Effector memory CD4-positive, alpha-beta T cell (primary cell): ENCODE measurements at places on chromosomes 4 and X.

DNA sequence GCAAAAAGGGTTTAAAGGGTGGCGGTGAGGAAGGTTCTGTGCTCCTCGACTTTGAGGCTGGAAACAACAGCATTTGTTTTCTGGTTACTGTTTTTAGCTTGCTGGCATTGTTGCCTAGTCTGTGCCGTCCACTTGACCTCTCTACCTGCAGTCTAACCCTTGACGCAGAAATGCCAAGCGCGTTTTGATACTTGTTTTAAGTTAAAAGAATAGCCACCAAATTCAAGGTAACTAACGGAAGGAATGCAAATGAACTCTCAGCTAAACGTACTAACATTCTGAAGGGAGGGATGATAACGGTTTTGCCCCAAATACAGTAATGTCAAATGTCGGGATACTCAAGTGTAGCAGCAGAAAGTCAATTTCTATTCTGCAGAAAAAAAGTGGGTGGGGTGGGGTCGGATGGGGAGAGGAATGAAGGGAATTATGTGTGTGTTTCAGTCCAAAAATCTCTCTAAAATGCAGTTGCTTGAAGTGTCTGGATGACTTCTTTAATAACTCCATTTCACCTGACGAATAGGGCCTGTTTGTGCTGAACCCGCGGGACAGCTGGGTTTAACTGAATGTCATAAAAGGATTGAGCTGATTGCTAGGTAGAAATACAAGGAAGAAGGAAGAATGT, 3.4 kb upstream of the NKX6-1 start:
- DNase-seq: no peak

DNA sequence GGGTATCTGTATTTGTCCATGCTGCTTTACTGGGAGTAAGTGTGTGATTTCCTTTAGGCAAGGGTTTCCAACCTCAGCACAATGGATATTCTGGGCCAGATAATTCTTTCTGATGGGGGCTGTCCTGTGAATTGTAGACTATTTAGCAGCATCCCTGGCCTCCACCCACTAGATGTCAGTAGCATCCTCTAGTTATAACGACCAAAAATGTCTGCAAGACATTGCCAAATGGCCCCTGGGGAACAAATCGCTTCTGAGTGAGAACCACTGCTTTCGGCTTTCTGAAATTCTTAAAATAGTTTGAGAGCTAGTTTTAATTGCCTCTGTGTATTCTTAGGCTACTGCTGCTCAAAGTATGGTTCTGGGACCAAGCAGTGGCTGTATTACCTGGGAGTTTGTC, 81.2 kb upstream of the GPM6B start:
- no peak for DNase-seq

DNA sequence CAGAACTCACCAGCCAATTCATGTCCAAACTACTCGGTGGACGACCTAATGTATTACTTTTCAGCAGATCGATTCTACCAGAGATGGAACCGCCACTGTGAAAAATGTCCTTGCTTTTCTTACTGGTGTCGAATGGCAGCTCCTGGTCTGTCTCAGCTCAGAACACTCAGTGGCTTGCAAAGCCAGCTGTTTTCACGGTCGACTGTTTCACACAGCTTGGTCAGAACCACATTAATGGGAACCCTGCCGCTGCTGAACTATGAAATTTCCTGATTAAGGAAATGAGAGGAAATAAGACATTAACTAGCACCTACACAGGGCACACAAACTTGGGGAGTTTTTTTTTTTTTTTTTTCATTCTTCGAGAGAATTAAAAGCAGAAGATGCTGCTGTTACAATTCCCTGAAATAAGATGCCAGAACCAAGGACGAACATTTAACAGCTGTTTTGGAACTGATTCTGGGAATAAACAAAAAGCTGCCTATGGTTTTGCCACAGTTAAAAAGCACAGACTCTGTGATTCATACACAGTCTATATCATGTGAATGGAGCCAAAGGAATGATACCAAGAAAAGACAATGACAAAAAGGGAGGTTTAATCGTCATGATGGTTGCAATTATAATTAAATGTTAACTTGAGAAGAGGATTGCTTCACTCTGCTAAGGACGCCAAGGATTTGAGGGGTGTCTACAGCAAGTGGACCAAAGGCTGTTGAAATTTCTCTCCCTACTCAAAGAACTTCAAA, 31.3 kb downstream of the SUPT20HL2 start:
- no peak for DNase-seq

GRCh38 chrX:53056292-53056691, 7.7 kb downstream of the GPR173 start:
- DNase-seq: no peak

GRCh38 chr4:94653984-94654609, 103.7 kb upstream of the BMPR1B start:
- DNase-seq: no peak

- DNase-seq: no peak
These were observed 216.5 kb downstream of the PDHA2 start for GRCh38 chr4:96056346-96056934.

DNA sequence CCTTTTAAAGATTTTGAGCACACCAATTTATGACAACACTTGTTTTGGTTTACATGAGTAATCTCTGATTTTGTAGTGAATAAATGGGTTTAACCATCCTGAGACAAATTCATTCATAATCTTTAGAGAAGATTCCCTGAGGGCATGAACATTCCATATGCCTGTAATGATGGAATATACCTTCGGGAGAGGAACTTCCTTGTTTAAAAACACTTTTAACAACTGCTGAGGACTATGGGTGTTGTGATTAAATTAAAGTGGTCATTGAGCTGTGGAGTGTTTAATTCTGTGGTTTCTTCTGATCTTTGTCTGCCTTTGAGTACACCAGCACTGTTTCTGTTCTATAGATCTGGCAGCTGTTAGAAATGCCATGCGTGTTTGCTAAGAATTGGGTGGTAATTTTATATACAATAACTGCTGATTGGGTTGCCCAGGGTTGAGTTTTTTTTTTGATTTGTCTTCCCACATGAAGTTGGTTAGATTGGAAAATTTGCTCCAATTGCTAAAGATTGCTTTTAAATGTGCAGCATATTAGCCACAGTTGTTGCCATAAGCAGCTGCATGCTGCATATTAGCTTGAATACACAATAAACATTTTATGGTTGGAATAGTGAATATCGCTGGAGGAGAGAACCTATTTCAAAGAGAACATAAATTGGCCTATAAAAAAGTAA, 86.8 kb downstream of the DCLK2 start:
- no peak for DNase-seq

- DNase-seq: no peak
These were observed 81.6 kb downstream of the MID1 start for GRCh38 chrX:10538831-10539230.

DNA sequence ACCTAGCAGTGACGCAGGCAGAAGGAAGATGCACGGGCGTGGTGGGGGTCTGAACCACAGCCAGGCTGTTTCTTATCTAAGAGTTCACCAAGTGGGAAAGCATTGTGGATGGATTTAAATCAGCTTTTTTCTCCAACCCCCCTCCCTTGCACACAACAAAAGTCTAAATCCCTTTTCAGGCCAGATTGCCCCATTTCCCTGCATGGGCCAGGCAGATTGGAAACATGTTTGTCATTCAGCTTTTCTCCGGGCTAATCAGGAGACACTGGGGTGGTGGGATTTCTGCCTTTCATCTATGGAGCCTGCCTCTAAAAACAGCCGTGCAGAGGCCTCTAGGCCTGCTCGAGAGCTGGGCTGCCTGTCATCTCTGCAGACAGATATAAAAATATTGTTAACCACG, 166.3 kb upstream of the LEF1 start:
- DNase-seq: no peak

GRCh38 chrX:102560423-102561068, 38.8 kb upstream of the ARMCX5 start:
- DNase-seq: no peak

DNA sequence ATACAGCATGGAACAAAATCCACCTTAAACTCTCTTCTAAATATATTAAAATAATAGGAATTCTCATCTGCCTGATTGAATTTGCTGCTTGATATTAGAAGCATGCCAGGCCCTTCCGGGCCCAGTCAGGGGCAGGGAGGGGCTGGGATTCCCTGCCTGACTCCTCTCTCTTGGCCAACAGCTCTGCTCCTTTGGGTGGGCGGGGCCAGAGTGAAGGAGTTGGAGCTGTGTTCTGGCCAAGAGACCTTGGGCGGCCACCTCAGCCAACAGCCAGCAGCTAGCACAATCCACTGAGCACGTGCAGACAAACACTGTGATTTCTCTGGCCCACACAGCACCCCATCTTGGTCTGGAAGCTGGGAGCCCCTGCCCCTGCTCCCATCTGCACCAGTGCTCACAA, 140.3 kb downstream of the PJA1 start:
- DNase-seq: no peak

DNA sequence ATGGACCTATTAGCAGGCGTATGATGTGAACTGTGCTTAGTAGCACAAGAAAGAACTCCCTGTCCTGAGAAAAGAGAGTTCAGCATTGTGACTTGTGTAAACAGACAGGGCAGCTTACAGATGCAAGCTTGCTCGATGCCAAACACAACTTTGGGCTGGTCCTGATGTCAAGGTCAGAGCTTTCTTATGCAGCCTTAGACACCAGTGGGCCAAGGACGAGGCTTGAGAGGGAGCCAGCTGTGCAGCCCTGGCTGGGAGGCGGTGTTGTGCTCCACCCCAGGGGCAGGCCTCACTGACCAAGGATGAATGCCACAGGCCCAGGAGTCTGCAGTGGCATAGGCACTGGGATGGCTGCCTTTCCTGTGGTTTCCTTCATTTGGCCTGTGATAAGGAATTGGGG, 35.4 kb downstream of the JADE1 start:
- DNase-seq: no peak

GRCh38 chr4:182847576-182848450, 69.4 kb downstream of the DCTD start:
- DNase-seq: no peak

DNA sequence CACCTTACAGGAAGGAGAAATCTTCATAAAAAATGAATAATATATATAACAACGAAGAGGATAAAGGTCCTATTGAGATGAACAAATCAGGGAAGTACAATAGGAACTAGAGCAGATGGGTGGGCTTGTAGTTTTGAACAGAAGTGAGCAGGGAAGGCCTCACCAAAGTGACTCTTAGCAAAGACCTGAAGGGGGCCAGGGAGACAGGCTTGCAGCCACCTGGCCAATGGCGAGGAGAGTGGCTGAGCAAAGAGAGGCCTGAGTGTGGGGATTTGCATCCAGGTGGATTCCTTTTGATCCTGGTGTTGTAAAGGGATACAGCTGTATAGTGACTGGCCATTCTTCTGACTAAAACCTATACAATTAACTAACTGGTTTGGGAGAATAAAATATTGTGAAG, 354.1 kb downstream of the CAMK2D start:
- DNase-seq: no peak

GRCh38 chr4:18106620-18107019, 85.1 kb upstream of the LCORL start:
- DNase-seq: no peak

GRCh38 chr4:12036450-12036849, 607.8 kb upstream of the HS3ST1 start:
- no peak for DNase-seq

DNA sequence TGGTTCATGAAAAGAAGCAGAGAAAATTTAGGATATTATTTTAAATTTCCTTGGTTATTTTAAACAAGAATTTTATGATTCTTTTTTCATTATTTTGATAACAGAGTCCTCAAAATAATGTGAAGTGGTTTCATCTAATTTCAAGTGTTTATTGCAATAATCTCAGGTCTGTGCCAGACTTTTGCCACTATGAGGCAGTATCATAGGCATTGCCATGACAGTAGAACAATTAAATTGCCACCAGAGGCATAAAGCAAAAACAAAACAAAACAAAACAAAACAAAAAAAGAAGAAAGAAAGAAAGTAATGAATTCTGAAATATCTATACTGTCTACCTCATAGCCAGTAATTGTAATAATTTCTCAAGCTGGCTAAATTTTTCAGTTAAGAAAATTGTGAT, 739.2 kb downstream of the KCTD8 start:
- DNase-seq: no peak

- no peak for DNase-seq
These were observed 115.1 kb downstream of the STK32B start for GRCh38 chr4:5166377-5166776.

DNA sequence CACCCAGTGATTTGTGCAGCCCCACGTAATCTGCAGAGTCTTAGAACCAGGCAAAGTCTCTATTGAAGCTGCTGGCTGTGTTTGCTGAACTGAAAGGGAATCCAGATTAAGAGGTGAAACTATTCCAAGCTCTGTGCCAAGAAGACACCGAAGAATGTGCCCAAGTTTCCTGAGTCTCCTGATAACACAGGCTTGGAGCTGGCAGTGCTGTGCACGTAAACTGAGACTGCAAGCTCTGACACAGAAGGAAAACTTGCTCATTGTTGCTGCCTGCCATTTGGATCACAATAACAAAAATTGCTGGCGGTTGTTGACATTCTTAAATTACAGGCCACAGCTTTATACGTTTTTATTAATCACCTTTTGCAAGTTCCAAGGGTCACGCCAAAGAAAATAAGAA, 60.2 kb upstream of the VCX3B start:
- no peak for DNase-seq

- DNase-seq: no peak
These were observed 271.7 kb upstream of the LDB2 start for GRCh38 chr4:17170131-17170530.

DNA sequence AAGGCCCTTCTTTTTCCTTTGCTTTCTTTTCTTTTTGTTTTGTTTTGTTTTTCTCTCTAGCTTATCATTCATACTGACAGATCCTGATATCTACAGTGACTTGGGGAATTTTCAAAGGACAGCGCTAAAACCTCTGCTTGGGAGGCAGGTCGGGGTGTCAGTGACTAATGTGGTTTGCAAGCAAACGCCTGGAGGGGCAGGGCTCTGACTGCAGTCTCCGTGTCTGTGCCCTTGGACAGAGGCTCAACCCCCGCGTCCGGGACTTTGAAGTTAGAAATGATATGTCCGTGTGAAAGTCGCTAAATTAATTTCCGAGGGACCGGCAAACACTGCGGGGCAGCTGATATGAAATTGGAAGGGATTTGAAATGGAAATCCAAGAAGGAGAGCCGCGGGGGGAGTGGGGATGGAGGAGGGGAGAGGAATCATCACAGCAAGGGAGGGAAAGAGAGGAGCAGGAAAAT, 312.4 kb downstream of the DHRSX start:
- DNase-seq: no peak

GRCh38 chr4:67892253-67892652, 8.5 kb upstream of the TMPRSS11D start:
- no peak for DNase-seq
